ENCODE measurements at places on chromosomes 5 and 9. TPM values are rescaled to one million over a fixed set of nuclear protein-coding genes. Genes with fewer than 3 reads are reported as not detected.

The SKP2 gene
- 24.3 TPM for total RNA-seq

The ACOT12 gene
- total RNA-seq: not detected

The TMEM174 gene
- not detected for total RNA-seq

The DCAF12 gene
- total RNA-seq: 43.7 TPM

The EIF4E1B gene
- not detected for total RNA-seq

The IL17B gene
- not detected for total RNA-seq

The FAXDC2 gene
- 0.07 TPM for total RNA-seq

The EIF4EBP3 gene
- total RNA-seq: 2.2 TPM

The PHYHD1 gene
- total RNA-seq: 0.17 TPM

The NFIB gene
- 12.8 TPM for total RNA-seq

The PRDM9 gene
- total RNA-seq: not detected

The VAV2 gene
- 48.7 TPM for total RNA-seq
